ENCODE measurements at places on chromosomes 1 and 21.

GRCh38 chr1:111030590-111030989, 66.9 kb upstream of the LRIF1 start:
- DNase-seq = peak; percentile 58

DNA sequence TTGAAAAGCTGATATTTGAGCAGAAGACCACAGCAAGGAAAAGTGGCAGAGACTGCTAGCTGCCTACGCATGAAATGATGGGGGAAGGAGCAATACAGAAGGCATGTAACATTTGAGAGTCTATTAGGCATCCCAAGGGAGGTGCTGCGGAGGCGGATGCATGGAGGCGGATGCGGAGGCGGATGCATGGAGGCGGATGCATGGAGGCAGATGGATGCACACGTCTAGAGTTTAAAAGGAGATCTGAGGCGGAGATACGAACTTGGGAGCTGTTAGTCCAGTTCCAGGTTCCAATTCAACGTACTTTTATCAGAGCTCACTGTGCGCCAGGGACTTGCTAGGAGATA, 744 bp upstream of the DDX20 start:
- peak; percentile 68 for DNase-seq

- DNase-seq = no peak
These were observed 7.1 kb downstream of the C1orf226 start for GRCh38 chr1:162388615-162389014.

DNA sequence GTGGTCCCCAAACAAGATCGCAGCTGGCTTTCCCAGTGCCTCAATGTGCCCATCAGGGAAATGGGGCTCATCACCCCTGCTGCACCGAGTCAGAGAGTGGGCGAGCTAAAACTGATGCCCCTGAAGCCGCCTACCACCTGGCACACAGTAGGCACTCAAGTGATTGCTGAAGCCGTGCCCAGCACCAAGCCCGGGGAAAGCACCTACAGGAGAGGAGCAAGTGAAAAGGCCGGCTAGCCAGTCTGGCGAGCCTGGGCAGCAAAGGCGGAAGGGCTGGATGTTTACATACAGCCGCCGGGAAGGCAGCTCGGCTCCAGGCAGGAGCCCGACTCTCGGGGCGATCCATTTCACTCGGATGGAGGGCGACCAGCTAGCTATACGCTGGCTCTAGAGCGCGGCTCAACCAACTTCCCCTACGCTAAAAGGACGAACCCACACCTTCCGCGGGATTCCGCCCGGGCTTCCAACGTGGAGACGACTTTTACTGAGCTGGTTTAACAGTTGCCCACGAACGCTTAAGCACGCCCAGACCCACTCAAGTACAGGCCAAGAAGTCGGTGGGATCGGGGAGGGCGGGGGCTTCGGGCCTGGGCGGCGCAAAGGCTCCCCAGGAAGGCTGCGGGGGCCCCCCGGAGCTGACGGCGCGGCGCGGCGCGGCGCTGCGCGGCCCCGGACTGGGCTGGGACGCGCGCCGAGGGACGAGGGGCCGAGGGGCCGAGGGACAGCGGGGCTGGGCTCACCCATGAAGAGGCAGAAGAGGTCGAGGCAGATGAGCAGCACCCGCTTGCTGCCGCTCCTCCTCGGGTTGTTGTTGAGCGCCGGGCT, 1.0 kb downstream of the PLPP3 start:
- DNase-seq = peak; percentile 63

DNA sequence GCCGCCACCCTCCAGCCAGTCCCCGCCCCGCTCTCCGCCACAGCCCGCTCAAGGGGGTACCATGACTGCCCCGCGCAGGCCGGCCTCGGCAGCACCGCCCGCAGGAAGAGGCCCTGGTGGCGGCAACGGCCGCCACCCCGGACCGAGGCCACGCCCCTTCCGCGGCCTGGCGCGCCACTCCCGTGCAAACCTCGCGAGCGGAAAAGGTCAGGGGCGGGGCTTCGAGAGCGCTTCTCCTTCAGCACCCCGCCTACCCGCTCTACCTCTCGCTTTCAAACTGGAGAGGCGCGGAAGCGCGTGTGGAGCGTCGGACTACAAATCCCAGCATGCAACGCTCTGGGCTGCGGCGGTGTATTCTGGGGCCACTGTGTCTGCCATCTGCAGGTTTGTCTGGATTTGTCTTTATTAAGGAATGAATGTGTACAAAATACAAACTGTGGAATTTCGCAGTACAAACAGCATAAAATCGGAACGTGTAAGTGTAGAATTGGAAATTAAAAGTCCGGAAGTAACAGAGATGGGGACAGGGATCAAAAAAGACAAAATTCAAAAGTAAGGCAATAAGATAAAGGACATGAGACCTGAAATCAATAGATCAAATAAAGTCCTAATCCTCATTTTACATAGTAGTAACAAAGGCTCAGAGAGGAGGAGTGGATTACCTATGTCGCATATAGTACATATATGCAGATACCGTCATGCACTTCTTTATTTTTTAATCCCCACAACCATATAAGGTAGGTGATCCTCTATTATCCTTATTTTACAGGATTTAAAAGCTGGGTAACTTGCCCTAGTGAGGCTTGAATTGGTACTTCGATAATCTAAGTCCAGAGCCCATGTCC, 464 bp upstream of the ADSS2 start:
- DNase-seq = peak; percentile 98
